ENCODE measurements at places on chromosomes 3 and 15. TPM values are rescaled to one million over a fixed set of nuclear protein-coding genes. Genes with fewer than 3 reads are reported as not detected.

The GNAT1 gene
- not detected for total RNA-seq

The GPR27 gene
- not detected for total RNA-seq

The PRKAR2A gene
- 84.4 TPM for total RNA-seq

The ARHGEF26 gene
- total RNA-seq = 0.34 TPM

The GOLGA8O gene
- total RNA-seq = 0.22 TPM

The PODXL2 gene
- total RNA-seq = 39.6 TPM

The RNU6-1 gene
- total RNA-seq = not detected

The CSTA gene
- 0.44 TPM for total RNA-seq

The DGKG gene
- not detected for total RNA-seq

The CADM2 gene
- total RNA-seq = 0.95 TPM

The SYNM gene
- total RNA-seq = 0.18 TPM

The GOLGB1 gene
- total RNA-seq = 10.5 TPM

The DNAH12 gene
- not detected for total RNA-seq

The CPN2 gene
- total RNA-seq = not detected

The GOLGA8R gene
- total RNA-seq = 0.04 TPM

The TMEM44 gene
- total RNA-seq = 16.9 TPM

The FBLN2 gene
- total RNA-seq = 0.04 TPM

The ZPLD1 gene
- total RNA-seq = not detected

The CCR1 gene
- not detected for total RNA-seq

The OR5AC2 gene
- total RNA-seq = not detected

The TF gene
- total RNA-seq = 9.2 TPM

The MESP2 gene
- 0.47 TPM for total RNA-seq

The SPRED1 gene
- 15.1 TPM for total RNA-seq

The CFAP100 gene
- total RNA-seq = not detected

The IL17RE gene
- total RNA-seq = 0.72 TPM

The GPR149 gene
- not detected for total RNA-seq

The ECE2 gene
- not detected for total RNA-seq

The SOX14 gene
- total RNA-seq = not detected

The GOLGA6L7 gene
- total RNA-seq = 0.11 TPM

The CHRNB4 gene
- total RNA-seq = not detected

The GABRB3 gene
- 0.33 TPM for total RNA-seq

The CXCR6 gene
- total RNA-seq = not detected

The ZNF80 gene
- total RNA-seq = not detected

The AQP9 gene
- total RNA-seq = 0.09 TPM

The SIDT1 gene
- 0.18 TPM for total RNA-seq

The ZCWPW2 gene
- total RNA-seq = 0.60 TPM

The MKRN3 gene
- 26.2 TPM for total RNA-seq

The ZIC1 gene
- total RNA-seq = 0.42 TPM

The CASR gene
- total RNA-seq = not detected

The AMT gene
- 0.72 TPM for total RNA-seq

The NPAP1 gene
- not detected for total RNA-seq

The SLC24A5 gene
- not detected for total RNA-seq

The MASP1 gene
- total RNA-seq = 0.13 TPM

The LZTFL1 gene
- total RNA-seq = 15.3 TPM
